ENCODE measurements at places on chromosomes 13 and 19.
A peak's percentile ranks its signal among the peaks of the same experiment; 100 is the strongest.

DNA sequence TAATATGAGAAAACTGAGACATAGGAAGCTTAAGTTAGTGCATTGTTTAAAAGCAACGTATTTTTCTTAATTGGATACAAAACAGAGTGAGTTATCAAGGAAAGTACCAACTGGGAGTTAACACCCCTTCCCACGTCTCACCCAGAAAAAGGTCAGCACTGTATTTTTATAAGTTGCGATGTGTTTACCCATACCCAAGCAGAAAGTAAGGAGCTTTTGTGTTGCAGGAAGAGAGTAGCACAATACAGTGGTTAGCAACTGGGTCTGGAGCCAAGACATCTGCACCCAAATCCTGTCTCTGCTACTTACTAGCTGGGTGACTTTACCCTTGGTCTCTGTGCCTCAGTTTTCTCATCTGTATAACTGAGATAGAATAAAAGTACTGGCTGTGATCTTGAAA is 34.3 kb downstream of the FAM216B start:
- DNase-seq: no peak

- no peak for DNase-seq
Measured at GRCh38 chr13:71358218-71358617, 508.8 kb downstream of the DACH1 start.

GRCh38 chr13:95509521-95510310 is 42.8 kb upstream of the CLDN10 start:
- DNase-seq: peak; percentile 45

DNA sequence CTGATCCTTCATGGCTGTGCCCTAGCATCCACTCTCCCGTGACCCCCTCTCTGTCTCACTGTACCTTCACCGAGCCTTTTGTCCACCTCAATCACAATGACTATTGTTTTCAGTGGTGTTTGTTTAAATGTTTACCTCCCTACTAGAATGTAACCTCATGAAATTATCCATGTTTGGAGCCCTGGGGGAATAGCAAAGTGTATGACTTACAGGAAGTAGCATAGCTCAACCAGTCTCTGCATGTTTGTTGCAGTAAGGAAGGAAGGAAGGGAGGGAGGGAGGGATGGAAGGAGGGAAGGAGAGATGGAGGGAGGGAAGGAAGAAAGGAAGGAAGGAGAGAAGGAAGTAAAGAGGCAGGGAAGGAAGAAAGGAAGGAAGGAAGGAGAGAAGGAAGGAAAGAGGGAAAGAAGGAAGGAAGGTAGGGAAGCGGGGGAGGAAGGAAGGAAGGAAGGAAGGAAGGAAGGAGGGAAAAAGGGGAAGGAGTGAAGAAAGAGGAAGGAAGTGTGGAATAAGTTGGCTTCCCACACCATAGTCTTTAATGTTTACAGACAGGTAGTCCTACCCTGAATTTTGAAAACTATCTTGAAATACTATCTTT is 421.4 kb downstream of the COG6 start:
- DNase-seq: no peak

DNA sequence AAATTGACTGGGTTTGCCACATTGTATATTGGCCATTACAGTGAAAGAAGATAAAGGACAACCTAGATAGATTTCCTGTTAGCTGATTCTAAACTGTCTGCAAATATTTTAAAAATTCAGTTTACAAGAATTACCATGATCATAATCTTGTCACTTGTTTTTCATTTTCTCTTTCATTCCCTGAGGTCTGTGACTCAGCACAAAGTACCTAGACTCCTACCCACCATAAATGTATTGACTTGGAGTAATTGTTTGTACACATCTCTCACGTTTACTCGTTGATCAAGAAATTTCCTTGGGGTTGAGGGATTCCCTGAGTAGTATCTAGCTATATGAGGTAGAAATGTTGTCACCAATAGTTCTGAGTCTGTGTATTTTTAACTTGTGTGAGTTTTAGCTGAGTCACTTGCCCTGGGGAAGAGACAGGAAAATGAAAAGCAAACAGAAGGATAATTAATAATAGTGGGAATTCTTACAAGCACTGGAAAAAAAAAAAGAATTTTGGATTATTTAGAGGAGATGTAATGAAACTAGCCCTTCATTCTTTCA is 299.2 kb upstream of the DACH1 start:
- peak; percentile 18 for DNase-seq

DNA sequence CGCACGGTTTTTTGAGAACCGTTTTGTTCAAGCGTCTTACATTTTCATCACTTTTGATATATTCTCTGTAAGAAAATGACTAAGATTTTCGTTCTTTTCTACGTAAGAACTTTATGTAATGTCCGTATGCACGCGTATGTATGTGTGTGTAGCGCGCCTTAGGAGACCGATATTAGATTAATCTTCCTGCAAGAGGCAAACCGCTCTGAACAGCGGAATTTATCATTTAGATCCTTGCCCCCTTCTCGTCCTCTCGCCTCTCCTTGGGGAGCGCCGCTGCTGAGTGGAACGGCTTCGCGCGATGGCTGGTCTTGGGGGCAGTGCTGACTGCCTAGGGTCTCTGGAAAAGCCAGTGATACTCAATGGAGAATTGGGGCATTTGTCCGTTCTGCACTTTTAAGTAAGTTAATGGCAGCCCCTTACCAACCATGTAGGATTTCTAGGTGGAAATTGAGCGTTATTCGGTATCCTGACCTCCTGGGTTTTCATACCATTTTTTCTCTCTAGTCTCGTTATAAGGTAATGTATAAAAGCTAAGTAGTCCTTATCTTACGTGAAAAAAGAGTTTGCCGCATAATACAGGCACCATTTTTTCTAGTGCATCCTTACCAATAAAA is 4.7 kb downstream of the MAB21L1 start:
- DNase-seq: peak; percentile 73

DNA sequence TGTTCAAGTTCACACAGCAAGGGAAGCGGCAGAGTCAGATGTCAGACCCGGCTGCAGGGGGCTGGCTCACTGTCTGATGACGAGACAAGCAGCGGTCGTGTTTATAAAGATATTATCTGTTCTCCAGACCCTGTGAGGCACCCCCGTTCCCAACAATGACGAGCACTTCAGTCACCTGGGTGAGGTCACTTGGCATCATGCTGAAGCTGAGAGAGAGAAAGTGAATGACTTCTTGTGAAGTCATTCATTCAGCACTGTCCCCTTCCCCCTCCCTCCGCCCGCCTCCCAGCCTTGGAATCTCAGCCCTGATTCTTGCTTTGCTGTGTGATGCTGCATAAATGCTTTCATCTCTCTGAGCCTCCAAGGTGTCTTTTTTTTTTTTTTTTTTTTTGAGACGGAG is 4.9 kb upstream of the LYPD3 start:
- DNase-seq: peak; percentile 76

DNA sequence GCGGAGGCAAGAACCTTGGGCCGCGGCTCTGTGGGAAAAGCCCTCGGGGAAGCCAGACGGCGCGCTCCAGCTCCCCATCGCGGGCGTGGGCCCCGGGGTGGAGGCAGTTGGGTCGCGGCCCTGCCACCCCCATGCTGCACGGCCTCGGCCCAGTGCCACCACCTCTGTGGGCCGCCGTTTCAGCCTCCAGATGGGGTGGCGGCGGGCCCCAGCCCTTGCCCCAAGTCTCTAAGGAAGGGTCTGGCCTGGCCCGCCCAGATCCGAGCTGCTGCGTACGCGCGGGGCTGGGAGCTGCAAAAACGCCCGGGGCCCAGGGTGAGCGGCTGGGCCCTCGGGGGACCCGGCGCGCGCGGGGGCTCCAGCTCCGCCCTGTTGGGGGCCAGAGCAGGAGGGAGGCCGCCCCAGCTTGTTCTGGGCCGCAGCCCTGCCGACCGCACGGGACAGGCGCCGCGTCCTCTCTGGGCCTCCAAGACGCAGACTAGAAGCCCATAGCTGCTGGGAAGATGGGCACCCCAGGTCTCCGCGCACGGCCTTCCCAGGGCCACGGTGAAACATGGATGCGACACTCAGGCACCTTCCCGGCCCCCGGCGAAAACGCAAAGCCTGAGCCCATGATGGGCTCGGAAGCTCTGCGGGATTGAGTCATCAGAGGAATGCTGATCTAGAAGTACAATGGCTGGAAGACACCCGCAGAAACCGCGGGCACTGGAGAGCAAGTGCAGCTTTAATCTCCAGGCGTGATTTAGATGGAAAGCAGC is 110.1 kb downstream of the KCTD15 start:
- DNase-seq: peak; percentile 52
